ENCODE measurements at places on chromosomes 5 and 9.

DNA sequence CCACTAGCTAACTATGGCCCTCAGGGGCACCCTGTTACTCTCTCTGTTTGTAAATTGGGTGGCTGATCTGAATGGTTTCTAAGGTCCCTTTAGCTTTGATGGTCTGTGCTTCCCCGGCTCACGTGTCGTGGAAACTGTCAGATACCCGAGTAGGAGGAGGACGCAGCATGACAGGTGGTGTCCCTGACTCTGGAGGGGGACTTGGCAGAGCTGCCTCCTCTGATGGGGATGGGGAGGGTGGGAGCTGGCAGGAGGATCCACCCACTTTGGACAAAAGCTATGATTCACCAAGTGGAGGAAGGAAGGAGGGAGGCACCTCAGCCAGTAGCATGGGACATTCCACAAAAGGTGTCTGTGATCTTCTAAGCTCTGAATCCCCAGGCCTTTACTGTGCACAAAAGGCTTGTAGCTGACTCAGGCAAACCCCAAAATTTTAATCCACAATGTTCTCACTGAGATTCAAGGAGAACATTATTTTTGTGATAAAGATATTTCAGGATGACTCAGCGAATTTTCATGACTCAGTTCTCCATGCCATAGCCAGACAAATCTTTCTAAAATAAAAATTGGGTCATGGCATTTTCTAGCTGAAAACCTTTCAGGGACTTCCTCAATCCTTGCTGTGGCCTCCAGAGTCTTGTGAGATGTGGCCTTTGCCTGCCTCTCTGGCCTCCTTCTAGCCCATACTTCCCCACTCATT lies 131.0 kb upstream of the BRINP1 start:
- DNase-seq: peak; percentile 42

DNA sequence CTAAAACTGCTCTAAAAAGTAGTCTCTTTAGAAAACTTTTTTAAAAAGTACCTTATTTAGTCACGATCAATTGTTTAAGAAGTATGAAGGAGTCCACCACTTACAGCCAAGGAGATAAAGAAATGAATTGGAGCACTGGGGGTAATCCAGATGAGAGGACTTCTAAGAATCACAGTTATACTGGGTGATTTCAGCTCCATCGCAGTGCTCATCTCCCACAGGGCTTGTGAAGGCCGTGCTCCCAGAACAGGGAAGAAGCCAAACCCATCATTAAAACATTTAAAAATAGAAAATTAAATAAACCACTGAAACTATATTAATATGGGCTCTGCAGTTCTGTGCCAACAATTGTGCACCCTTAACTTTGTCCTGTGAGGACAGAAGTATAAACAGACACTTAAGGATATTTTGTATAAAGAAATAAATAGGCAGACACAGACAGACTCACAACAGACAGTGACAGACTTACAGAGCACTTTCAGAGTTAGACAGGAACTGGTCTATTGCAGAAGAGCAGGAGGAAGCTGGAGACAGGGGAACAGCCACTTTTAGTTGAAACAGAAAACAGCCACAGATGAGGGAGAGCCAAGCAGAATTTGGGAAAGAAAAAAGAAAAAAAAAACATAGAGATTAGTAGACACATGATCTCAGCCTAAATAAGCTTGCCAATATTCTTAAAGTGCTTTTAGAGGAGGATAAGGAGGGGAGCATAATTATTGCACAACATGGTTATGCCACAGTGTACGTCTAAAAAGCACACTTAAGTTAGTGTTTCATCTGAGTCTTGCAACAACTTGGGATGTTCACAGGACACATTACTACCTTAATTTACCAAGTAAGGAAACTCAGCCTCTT lies 81.8 kb downstream of the FBXO38 start:
- no peak for DNase-seq

DNA sequence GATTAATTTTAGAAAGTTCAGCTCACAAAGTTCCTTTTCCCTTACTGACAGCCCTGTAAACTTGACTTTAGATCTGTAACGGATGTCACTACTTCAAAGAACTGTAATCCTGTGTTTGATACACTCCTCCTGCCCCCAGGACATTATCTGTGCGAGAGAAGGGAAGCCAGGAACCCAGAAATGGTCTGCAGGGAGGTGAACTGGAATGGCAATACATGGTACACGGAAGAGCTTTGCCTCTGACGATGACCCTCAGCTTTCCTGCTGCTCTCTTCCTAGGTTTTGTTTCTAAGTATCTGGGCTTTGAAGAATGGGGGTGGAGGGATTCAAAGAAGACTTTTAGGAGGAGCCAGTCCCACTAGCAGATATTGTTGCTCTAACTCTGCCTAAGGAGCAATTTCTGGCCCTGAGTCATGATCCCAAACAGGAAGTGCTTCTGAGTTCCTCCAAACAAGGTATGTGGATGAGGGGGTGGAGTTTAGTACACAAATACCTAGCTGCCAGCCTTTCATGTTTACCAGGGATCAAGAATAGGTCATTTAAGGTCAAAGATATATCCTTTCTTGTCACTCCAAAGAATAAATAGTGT lies 43.4 kb upstream of the TMC1 start:
- DNase-seq: no peak

DNA sequence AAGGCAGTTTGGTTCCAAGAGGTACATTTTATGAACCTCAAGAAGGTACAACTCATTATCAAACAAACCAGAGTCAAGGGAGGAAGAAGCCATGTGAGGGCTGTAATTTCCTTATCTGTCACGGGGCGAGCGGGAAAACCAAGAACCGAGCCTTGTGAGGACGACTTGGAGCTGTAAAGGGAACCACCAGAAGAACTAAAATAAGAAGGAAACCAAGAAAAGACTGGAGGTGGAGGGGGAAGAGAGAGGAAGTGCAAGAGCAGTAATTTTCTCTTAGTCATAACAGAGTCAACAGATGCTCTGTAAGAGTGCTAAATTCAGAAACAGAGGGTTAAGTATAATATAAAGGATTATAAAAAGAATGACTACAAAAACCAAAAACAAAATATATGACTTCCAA lies 127.1 kb downstream of the DIRAS2 start:
- DNase-seq: no peak

GRCh38 chr9:133252301-133253020 lies 22.5 kb downstream of the ABO start:
- DNase-seq: no peak

- no peak for DNase-seq
Observed at GRCh38 chr5:87899208-87899661, 369.4 kb downstream of the TMEM161B start.

- no peak for DNase-seq
Observed at GRCh38 chr9:75134495-75134894, 46.2 kb downstream of the OSTF1 start.
